Activated CD8-positive, alpha-beta T cell treated with anti-CD3 and anti-CD28 coated beads, Interleukin-2, amount 10 ng/mL, durations not matched to agents 7 days and 5 days (primary cell): ENCODE measurements at places on chromosomes 16 and 17.
A peak's percentile ranks its signal among the peaks of the same experiment; 100 is the strongest.

DNA sequence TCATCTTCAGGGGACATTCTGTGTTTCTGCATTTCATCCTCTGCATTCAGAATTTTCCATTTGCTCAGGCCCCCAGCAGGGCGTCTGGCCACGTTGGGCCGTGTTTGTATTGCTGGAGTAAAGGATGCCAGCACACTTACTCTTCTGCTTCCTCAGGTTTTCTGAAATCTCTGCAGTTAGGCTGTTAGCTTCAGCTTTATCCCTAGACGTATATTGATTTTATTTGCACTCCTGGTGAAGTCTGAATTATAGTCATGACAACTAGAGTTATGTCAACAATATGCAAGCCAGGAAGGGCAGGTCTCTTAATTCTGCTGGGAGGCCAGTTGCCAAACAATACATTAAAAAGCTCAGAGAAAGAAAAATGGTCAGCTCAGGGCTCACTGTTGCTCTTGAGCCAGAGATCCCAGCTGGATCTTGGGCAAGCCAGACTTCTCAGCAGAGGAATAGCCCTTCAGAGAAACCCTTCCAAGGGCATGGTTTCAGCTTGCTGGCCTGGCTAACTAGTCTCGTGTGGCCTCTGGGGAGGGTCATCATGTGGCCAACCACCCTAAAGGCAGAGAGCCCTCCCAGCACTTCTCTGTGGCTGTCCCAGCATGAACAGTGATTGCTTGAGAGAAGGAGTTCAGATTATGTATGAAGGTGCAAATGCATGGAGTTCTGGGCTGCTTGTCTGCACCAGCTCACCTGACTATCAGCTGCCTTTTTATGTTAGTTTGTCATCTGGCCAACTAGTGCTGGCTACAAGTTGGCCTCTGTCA lies 110.2 kb upstream of the CACNG5 start:
- DNase-seq = no peak

DNA sequence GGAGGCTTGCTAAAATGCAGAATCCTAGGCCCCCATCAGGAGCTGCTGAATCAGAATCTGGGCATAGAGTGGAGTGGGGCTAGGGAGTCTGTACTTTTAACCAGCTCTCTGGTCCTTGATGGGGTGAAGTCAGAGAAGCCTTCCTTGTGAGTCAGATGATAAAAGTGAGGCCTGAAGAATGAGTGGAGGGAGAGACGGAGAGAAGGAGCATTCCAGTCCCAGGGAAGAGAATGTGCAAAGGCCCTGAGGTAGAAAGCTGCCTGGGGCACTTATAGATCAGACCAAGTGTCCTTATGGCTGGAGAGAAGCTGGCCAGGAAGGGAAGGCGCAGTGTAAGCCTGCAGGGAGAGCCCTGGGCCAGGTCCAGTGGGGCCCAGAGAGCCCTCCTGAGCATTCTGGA lies 235.1 kb upstream of the NLRP1 start:
- DNase-seq = no peak

DNA sequence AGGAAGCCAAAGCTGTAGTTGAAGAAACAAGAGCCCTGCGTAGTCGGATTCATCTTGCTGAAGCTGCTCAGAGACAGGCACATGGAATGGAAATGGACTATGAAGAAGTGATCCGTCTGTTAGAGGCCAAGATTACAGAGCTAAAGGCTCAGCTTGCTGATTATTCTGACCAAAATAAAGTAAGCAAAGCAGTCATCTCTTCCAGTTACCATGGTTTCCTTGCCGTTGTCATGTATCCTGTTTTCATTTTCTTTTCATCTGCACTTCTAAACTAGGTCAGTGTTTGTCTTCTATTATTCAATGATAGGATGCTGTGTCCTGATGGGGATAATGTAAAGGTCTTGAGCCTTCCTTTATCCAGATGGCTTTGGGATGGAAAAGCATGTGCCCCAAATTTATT lies 104.3 kb downstream of the STXBP4 start:
- no peak for DNase-seq

GRCh38 chr16:51313198-51313597 lies 162.1 kb upstream of the SALL1 start:
- no peak for DNase-seq

DNA sequence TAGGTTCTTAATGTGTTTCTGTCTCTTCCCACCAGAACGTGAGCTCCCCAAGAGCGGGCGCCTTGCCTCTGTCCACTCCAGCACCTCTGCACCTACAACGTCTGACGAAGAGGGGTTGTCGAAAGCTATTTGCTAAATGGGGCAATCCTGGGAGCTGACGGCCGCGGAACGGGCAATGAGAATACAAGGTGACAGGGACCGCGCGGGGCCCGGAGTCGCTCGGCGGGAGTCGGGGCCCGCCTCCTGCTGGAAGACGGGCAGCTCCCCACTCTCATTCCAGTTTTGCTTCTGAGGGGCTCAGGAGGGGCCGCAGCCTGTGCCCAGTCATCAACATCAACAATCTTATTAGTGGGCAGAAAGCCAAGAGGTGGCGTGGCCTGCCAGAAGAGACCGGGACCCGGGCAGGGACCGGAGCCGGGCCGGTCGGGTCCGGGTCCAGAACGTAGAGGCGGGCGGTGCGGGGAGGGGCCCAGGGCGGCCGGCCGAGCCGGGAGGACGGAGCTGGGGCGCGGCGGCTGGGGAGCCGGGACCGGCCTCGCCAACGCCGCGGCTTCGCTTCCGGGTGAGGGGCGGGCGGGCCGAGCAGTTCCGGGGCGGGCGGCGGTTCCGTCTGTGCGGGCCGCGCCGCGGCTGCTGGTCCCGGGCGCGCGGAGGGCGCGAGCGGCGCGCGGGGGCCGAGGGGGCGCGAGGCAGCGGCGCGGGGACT lies at the start of gene MOSMO:
Gene MOSMO, plus strand, starts transcription at position 603 of the 706 bp plus-strand sequence. CDS start 191 bp downstream, outside the sequence.
- DNase-seq = peak; percentile 65

DNA sequence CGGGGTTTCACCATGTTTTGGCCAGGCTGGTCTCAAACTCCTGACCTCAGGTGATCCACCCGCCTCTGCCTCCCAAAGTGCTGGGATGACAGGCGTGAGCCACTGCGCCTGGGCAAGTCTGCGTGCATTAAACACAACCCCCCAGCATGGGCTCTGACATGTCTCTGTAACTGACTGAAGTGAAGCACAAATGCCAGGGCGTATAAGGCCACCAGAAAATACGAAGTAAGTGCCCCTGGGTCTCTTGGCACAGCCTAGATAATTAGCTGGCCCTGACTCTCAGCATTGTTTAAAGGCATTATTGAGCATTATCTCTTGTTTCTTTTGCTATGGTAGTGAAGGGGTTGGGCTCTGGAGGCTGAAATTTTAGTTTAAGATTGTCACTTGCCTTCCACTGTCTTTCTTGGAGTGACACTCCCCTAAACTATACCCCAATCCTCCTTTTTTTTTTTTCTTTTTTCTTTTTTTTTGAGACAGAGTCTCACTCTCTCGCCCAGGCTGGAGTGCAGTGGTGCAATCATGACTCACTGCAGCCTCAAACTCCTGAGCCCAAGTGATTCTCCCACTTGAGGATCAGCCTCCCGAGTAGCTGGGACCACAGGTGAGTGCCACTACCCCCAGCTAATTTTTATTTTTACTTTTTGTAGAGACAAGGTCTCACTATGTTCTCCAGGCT lies 8.2 kb upstream of the SEC14L1 start:
- DNase-seq = no peak

DNA sequence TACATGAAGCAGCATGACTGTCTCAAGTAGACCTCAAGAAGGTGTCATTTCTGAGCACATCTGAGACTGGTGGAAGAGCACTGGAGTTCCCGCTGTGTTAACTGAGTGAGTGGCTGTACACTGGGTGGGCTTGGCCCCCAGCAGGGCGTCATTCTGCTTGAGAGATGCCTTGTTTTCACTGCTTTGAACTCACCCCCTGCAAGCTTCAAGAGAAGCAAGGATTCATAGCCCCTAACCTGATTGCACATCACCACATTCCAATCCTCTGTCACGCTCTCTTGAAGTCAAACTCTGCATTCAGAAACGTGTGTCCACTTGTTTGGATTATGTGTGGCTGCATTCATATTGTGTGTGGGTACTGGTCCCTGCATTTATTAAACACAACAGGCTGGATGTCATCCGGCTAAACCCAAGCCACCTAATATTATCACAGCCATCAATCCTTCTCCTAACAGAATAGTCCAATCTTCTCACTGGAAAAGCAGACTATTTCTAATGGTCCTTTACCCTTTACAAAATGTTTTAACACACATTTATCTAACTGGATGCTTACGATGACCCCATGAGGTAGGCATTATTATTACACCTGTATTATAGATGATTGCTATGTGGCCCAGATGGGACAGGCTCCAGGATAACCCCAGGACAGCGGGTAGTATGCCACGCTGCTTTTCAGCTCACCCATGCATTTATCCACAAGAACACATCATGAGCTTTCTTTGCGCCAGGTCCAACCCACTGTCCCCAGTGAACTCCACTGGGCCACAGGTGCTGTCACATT lies 76.3 kb downstream of the USP31 start:
- DNase-seq = no peak

- no peak for DNase-seq
These were observed 21.6 kb upstream of the KRT20 start for GRCh38 chr17:40906613-40907012.

- DNase-seq = peak; percentile 1
These were observed 278.3 kb upstream of the CCL2 start for GRCh38 chr17:33976831-33977230.

GRCh38 chr16:27240948-27241531 lies 27.5 kb downstream of the NSMCE1 start:
- DNase-seq = no peak

DNA sequence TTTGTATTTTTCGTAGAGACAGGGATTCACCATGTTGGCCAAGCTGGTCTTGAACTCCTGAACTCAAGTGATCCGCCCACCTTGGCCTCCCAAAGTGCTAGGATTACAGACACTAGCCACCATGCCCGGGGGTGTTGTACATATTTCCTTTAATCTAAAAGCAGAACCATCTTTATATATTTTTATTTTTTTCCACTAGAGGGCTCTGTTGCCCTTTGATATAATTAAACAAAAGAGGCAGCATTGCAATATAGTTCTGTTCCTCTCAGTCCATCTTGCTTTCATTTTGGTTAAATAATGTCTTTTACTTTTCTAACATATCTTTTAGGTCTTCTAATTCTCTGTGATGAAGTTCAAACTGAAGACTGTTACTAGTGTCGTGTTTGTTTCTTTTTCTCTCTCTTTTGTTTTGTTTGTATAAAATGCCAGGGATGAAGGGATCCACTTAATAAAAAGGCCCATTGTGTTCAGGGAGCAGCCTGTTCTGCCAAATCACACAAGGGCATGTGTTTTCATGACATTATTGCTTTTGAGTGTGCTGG lies 23.4 kb downstream of the WWOX start:
- no peak for DNase-seq

GRCh38 chr17:19714542-19715411 lies 1.6 kb downstream of the SLC47A2 start:
- no peak for DNase-seq

DNA sequence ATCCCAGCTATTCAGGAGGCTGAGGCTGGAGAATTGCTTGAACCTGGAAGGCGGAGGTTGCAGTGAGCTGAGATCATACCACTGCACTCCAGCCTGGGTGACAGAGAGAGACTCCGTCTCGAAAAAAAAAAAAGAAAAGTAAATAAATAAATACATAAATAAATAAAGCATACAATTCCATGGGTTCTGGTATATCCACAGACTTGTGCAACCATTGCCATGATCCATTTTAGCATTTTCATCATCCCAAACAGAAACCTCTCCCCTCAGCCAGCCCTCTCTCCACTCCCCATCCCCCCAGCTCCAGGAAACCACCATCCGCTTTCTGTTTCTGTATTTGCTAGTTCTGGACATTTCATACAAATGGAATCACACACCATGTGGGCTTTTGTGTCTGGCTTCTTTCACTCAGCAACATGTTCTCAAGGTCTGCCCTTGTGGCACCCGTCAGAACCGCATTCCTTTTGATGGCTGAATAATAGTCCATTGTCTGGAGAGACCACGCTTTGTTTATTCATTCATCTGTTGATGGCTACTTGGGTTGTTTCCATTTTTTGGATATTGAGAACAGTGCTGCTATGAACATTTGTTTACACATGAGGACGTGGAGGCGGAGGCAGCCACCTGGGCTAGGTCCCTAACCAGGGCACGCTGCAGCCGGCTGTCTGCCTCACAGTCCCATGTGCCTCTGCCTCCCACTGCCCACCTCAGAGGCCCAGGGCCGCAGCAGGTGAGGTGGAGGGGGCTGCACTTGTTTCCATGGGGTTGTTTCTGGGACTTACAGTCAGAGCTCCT lies 76.2 kb downstream of the NT5M start:
- DNase-seq = no peak

DNA sequence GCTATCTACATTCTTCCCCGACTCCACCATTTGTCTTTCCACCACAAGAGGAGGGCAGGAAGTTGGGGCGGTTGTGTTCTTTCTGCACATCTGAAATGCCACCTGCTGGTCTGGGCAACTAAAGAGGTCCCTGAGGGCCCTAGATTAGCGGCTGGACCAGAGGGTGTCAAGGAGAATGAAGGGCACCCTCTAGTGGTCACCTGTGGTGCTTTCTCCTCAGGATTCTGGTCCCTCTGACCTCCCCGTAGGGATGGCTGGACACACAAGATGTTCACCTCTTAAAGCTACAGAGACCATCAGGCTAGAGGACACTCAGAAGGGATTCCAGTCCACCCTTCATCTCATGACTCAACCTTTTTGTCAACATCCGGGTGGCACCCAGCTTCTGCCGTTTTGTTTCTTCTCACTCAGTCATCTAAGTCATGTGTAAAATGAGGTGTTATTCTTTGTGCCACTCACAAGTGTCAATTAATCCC lies 2.9 kb upstream of the SCIMP start:
- peak; percentile 70 for DNase-seq

DNA sequence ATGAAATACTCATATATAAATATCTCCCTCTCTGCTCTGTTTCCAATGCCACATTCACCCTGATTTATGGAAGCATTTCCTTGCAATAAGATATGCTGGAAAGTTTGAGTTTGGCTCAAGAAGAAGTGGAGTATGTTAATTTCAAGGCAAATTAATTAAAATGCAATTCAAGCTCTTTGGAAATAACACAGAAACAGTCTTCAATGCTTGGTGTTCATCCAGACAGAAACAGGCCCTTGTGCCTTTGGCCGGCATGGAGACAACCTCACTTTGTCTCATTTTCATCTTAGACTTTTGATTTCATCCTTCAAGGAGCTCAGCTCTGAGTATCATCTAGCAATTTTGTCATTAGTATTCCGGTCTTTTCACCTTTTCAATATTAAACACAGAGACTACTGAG lies 210.0 kb downstream of the C16orf95 start:
- no peak for DNase-seq

- DNase-seq = no peak
These were observed 72.6 kb downstream of the SDK2 start for GRCh38 chr17:73571511-73572130.

DNA sequence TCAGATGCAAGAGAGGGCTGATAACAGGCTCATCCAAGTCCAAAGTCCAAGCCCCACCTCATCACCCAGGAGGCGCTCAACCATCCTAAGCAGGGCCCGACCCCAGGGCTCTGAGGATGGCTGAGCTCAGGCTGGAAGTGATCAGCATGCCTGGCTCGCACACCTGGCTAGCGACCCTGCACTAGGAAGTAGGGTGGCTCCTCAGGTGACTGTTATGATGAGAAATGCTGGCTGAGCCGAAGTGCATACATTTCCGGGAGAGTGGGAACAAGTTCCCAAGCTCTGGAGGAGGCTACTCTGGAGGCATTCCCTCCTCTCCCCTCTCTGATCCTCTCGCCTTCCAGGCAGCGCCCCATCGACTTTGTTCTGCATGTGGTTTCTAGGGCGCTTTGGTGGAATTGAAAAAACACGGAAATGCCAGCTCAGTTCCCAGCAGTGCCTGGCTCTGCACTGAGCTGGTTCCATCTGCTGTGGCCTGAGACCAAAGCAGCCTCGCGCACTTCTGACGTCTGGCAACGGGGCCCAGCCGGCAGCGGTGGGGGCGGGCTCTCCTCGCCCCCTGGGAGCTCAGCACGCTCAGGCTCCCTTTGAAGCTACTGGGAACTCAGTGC lies 130.3 kb downstream of the IRF8 start:
- no peak for DNase-seq

GRCh38 chr17:37541880-37542660 lies 52.4 kb downstream of the DUSP14 start:
- DNase-seq = no peak
